AG04450 (cell line): ENCODE measurements at places on chromosomes 6 and 20. TPM values are rescaled to one million over a fixed set of nuclear protein-coding genes. Genes with fewer than 3 reads are reported as not detected.

GRCh38 chr6:145263778-145264211 lies 471.5 kb downstream of the EPM2A start:
- no peak for DNase-seq

- no peak for DNase-seq
Measured at GRCh38 chr6:33248643-33248931, 23.1 kb downstream of the VPS52 start.

- no peak for DNase-seq
Measured at GRCh38 chr6:31737315-31737990, 1.1 kb upstream of the CLIC1 start.

TMEM244 gene
- not detected in 2 replicates for polyA plus RNA-seq
